Diencephalon (tissue), 1 donor: ENCODE measurements at places on chromosomes 2 and 18. TPM values are rescaled to one million over a fixed set of nuclear protein-coding genes. Genes with fewer than 3 reads are reported as not detected.

DNAJB2 gene
- 91.6 TPM for total RNA-seq

HOXD8 gene
- total RNA-seq = not detected

LIMS1 gene
- 20.8 TPM for total RNA-seq

MLPH gene
- 0.69 TPM for total RNA-seq

CPLX4 gene
- total RNA-seq = not detected

KIAA2012 gene
- total RNA-seq = 2.5 TPM

PELI1 gene
- 29.1 TPM for total RNA-seq

PSMA8 gene
- 0.46 TPM for total RNA-seq

PLCL1 gene
- 26.5 TPM for total RNA-seq

INO80D gene
- total RNA-seq = 20.8 TPM

PAX3 gene
- total RNA-seq = 0.69 TPM

SLC19A3 gene
- total RNA-seq = 3.9 TPM
